ENCODE measurements at places on chromosomes 4 and X. TPM values are rescaled to one million over a fixed set of nuclear protein-coding genes. Genes with fewer than 3 reads are reported as not detected.

DNA sequence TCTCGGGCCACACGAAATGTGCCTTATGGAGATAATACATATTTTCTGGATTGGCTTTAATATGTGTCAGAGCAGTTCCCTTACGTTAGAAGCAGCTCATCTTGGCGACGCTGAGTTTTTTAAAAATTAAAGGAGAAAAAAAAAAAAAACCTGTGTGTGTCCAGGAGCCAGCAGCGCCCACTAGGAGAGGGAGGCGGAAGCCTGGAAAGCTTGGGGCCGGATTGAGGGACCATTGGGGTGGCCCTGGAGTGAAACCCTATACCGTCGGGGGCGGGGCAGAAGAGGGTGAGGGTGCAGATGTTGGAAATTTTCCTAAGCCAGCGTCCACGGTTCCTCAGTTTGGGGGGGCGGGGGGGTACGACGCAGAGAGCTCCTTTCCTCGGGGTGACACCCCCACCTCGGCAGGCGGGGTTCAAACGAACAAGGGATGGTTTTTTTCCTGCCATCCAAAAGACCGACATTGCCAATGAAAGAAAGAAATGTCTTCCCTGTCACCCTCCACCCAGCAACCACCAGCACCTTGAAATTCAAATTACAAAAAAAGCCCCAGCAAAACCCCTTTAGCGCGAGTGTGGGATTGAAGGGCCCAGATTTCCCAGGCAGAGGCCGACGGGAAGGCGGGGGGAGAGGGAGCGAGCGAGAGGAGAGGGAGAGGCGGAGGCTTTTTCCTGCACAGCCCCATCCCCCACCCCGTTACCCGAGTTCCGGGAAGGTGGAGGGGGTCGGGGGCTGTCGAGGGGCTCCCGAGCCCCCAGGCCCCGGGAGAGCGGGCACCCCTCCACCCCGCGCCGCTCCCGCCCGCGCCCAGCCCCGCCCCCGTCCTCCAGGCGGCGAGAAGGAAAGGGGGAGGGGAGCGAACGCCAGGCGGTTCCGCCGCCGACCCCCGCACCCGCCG, 859 bp downstream of the SMARCA1 start:
- no peak for DNase-seq

DNA sequence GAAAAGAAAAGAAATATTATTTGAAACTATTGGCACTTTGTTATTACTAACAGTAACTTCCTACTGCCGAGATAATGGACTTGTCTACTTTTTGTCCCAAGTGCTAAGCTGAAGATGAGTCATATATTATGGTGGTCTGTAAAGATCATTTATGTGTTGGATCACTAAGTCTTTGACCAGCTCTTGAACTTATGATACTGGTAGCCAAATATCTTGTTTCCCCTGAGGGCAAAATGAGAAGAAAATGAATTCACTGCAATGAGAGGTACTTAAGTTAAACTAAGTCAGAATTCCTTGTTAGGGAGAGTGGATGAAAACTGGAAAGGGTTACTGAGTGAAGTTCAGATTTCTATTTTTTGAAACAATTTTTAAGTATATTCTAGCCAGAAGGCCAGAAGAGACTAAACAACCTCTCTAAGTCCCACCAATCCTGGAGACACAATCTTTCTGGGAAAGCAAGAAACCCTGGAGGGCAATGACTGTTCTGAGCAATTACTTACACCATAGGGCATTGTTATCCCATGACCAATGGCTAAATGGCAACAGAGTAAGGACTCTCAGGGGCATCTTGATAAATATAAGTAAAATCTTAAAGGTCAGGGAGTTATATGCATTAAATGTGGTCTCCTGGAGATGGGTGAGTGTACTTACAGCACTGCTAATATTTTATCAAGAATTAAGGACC, 287.7 kb downstream of the STIM2 start:
- no peak for DNase-seq

GRCh38 chr4:147480891-147481576, at the start of gene EDNRA:
EDNRA (plus strand) TSS chr4:147481097; CDS start chr4:147485682, 4,585 bp downstream.
- DNase-seq, result peak; percentile 10

DNA sequence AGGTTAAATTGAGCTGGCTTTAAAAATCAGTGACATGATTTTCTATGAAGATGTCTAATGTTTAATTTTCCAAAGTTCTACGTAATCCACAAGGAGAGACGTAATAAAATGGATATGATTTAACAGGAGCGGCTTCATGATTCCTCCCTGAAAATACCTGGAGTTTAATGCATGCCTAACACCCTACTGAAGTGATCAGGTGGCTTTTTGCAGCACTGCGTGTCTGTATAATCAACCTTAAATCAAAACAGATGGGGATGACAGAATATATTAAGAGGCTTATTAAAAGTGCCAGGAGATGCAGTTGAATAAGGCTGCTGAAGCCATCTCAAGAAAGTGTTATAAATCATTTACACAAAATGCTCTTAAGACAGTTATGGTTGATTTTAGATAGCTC, 112.4 kb upstream of the TLR3 start:
- DNase-seq, result no peak

The CXorf38 gene
- 35.7 TPM for total RNA-seq

All from activated naive CD4-positive, alpha-beta T cell treated with anti-CD3 and anti-CD28 coated beads, Interleukin-2, amount 50 U/mL, for 72 hours (primary cell).